ENCODE measurements at places on chromosomes 2 and 18.

GRCh38 chr2:84495539-84496146, 20.7 kb upstream of the DNAH6 start:
- DNase-seq: peak; percentile 29

DNA sequence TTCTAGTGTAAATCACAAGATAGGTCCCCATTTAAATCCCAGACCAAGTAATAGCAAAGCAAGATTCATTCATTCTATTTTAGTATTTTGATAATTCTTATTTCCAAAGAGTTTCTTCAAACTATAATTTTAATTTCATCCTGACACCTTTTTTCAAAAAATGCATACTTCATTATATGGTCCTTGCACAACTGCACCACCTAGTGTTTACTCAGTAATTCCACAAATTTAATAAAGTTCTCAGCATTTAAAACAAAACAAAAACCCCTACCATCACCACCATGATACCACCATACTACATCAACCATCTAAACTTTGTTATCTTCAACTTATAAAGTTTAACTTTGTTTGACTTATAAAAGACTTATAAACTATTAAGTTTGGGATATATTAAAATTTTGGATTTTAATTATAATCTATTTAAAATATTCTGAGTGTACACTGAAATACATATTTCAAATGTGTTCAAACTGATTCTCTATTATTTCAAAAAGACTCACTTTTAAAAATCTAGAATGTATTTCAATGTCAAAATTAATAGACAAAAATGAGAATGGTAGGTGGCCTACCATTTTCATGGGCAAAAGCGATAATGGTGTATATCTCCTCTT, 44.2 kb downstream of the WDPCP start:
- no peak for DNase-seq

DNA sequence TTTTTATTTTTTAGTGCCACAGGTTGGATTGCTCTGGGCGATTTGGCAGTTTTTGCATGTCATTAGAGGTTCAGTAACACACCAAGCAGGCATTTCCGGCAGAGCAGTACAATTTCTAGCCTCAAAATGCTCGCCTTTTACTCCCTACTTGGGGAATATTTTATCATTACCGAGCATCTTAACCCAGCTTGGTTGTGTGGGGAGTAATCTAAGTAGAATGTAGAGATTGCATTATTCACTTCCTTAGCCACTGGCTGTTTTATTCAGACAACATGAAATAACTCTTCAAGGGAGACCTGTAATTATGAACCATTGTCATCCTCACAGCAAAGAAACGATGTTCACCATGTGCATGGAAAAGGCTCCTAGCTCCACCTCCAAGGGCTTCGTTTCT, 13.1 kb downstream of the GRP start:
- no peak for DNase-seq

DNA sequence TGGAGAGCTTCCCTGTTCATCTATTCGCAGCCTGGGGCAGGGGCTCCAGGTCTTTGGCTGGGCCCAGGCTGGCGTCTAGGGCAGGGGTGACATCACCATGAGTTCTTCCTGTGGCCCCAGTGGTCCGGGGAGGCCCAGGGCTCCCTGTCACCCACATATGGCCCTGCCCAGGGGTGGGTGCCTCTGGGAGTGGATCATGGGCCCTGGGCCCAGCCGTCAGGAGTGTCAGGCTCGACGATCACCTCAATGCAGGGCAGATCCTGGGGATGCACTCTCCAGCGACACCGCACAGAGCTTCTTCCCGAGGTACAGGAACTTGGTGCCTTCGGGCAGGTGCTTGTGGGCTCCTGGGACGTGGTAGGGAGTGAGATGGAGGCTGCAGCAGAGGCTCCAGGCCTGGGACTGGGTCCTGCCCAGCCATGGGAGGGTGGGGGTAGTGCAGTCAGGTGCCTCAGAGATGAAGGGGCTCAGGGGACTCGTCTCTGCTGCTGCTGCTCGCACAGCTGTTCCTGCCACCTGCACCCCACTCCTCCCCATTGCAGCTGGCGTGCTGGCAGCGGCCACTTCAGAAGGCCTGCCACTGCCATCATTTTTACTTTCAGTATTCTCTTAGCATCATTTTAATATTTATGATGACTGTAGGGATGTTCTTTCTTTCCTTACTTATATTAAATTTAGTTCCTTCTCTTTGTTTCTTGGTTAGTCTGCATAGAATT, 196.0 kb upstream of the VRK2 start:
- no peak for DNase-seq
